Sigmoid colon (tissue), 7 donors: ENCODE measurements at places on chromosomes 12 and 14. TPM values are rescaled to one million over a fixed set of nuclear protein-coding genes. Genes with fewer than 3 reads are reported as not detected.

GRCh38 chr12:132070298-132070697, 73.8 kb downstream of the DDX51 start:
- no peak for DNase-seq

GRCh38 chr12:9727813-9728212, 5.1 kb downstream of the CLECL1 start:
- no peak for DNase-seq

GRCh38 chr14:63435838-63436237, 107.3 kb downstream of the PPP2R5E start:
- DNase-seq = peak; percentile 94

DNA sequence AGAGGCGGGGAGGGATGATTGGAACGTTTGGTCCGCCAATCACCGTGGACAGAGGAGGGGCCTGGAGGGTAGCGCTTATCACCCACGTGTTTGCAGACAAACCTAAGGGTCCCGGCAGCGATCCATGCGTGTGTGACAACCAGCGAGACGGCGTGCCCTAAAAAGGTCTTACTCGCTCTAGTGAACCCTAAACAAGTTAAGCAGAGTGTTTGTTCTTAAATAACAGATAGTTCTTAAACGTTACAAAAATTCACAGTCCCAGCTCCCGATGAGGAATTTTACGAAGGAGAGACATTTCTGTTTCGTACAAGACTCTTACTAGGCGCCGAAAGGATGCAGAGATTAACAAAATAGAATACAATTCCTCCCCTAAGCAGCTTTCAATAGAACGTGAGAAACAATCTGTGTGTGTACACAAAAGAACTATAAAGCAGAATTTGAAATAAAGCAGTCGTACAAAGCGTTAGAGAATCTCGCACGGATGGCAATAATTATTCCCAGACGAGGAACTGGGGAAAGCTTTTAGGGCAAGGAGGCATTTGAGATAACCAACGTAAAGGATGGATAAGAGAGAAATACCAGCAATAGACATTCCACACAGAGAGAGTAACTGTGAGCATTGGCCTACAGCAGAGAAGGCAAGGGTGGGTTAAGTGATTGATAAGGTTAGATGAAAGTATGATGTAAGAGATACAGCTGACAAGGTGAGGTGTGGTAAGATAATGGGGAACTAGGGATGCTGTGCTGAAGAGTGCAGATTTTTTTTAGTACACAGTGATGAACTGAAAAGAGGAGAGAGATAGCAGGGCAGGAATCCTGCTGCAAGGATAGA, 831 bp upstream of the RPS6KA5 start:
- DNase-seq = no peak

DNA sequence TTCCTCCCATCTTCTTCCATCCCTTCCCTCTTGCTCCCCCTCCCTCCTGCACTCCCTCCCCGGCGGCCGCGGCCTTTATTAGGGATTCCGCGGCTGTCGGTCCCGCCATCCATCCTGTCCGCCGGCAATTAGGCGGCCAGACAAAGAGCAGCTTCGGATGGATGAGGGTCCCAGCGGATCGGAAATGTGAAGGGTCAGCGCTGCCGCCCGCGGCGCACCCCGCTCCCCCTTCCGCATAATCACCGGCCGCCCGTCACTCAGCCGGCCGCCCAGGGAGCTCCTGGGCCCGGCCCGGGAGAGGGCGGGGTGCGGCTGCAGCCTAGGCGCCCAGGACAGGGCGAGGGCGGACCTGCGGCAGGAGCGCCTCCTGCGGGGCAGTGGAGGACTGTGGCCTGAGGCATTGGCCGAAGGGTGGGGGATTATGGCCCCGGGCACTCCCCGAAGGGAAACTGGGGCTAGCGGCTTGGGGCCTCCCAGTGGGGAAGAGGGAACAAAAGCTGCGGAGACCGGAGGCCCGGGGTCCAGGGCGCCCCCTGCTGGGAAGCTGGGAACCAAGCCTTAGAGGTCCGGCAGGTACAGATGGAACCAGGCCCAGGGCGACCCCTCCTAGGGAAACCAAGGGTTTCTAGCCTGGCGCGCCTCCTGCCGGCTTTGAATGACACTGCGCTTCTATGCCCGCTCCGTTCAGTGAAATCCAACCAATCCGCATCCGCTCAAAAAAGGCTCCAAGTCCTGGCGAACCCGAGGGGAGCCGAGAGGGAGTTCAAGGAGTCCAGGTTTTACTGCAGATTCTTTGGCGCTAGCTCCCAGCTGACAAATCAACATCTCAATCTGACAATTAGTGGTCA, 4.4 kb upstream of the DNAJC22 start:
- peak; percentile 87 for DNase-seq

DNA sequence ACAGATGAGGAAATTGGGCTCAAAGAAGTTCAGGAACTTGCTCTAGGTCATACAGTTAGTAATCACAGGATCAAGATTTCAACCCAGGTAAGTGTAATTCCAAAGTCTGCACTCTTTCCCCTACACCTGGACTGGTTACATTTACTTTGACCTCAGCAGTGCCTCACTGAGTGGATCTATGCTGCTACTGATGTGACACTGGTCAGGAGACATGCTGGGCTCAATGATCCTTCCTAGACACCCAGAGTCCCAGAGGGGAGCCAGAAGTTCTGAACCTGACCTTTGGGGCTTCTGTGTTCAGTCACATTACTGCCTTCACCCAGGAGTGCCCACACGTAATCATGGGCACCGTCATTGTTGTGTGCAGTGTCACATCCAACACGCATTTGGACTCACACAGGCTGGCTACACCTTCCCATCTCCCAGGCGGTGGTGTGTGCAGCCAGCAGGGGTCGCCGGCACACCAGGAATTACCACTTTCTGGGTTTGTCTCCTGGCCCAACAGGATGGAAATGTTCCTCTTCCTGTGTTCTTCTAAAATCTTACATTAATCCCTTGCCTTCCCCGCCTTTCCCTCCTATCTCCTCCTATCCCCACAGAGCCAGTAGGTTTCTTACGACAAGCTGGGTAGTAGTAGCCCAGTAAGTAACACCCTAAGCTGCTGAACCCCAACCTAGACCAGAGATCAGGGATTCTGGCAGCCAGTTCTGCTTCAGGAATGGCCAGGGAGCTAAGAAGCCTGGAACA, 25.6 kb downstream of the CALCOCO1 start:
- DNase-seq = peak; percentile 89

GRCh38 chr12:68932961-68933893, at the start of gene CPM:
Gene CPM (minus strand): TSS chr12:68933171. CDS start chr12:68932837, 334 bp downstream.
- peak; percentile 66 for DNase-seq

Gene BMP4
- 3.7 TPM for polyA plus RNA-seq

Gene NYNRIN
- polyA plus RNA-seq = 0.60 TPM

Gene SMCO2
- not detected for polyA plus RNA-seq

Gene TESPA1
- polyA plus RNA-seq = 0.23 TPM

Gene FLRT2
- polyA plus RNA-seq = 0.60 TPM

Gene PDE6H
- not detected for polyA plus RNA-seq

Gene P2RX2
- 0.36 TPM for polyA plus RNA-seq
